ENCODE measurements at places on chromosomes 3 and 15.
A peak's percentile ranks its signal among the peaks of the same experiment; 100 is the strongest.

DNA sequence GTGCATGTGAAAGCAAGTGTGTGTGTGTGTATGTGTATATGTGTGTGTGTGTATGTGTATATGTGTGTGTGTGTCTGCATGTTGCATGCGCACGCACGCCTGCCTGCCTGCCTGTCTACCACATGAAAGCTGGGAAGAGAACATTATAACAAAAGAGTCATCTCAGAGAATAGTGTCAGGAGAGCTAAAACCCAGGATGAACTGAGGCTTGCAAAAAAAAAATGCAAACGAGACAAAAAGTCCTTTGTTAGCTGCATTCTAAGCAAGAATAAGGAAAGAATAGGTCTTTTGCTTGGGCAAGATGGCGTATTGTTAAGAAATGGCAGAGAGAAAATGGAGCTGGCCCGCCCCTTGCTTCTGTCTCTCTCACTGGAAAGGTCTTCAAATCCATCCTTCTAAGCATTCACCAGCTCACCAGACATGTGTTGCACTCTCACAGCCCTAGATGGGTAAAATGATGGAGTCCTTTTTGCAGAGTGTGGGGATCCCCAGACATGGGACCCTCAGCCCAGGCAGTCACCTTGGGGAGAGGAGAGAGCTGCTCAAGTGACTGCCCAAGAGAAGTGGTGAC, 16.4 kb downstream of the WNT7A start:
- DNase-seq = no peak

DNA sequence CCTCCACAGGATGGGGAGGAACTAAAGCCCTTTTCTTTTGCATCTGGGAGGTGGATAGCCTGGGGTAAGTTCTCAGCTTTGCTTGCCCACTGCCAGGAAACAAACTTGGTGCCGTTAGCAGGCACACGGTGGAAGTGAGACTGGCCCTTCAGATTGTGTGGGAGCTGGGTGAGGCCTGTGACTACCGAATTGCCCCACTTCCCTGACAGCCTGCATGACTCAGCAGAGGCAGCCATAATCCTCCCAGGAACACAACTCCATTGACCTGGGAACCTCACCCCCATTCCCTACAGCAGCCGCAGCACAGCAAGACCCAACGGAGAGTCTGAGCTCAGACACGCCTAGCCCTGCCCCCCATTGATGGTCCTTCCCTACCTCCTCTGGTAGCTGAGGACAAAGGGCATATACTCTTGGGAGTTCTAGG, 282.6 kb downstream of the KLF13 start:
- DNase-seq = no peak

DNA sequence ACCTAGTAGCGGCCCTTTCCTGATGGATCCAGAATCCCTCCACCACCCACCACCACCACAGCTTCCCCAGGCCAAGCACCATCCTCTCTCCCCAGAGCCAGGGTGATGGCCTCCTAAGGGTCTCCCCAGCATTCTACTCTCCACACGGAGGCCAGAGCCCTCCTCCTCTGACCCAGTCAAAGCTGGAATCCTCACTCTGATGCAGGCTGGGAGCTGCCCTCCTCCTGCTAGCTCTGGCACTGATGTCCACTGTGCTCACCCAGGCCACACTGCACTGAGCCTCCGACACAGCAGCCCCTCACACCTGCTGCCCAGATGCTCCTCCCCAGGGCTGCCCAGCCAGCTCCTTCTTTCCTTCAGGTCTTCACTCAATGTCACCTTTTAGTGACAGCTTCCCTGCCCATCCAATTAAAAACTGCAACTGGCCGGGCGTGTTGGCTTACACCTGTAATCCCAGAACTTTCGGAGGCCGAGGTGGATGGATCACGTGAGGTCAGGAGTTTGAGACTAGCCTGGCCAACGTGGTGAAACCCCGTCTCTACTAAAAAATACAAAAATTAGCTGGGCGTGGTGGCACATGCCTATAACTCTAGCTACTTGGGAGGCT, 21.0 kb downstream of the XXYLT1 start:
- DNase-seq = no peak

DNA sequence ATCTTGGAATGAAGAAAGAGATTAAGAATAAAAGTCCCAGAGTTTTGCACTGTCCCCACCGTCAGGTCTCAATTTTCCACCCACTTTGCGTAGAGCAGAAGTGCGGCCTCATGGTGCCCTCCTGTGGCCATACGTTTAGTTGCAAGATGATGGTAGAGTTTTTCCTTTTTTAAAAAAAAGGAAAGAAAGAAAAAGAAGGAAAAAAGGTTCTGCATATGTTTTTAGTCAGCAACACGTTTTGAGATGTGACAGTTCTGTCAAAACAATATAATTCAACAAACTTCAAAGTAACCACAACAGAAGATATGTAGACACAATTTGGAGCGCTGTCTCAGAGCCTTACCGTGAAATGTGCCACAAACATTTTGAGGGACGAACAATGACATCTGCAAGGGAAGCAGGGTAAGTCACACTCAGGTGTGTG, 24.6 kb downstream of the EBLN2 start:
- DNase-seq = peak; percentile 54

DNA sequence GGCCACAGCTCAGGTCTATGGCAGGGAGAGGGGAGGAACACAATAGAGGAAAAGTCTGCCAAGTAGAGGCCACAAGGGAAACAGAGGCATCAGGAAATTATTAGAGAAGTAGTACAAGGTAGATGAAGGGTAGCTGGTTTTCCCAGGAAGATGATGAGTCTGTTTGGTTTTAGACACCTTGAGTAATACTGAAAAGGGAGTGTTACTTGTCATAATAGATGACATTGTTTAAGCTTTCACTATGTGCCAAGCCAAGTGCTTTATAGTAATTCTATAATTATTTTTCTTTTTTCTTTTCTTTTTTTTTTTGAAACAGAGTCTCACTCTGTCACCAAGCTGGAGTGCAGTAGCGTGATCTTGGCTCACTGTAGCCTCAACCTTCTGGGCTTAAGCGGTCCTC, 13.7 kb downstream of the PXK start:
- no peak for DNase-seq
